CD4-positive, alpha-beta memory T cell (primary cell): ENCODE measurements at places on chromosomes 2 and 18.

- no peak for DNase-seq
These were observed 43.2 kb downstream of the FOSL2 start for GRCh38 chr2:28435814-28436351.

DNA sequence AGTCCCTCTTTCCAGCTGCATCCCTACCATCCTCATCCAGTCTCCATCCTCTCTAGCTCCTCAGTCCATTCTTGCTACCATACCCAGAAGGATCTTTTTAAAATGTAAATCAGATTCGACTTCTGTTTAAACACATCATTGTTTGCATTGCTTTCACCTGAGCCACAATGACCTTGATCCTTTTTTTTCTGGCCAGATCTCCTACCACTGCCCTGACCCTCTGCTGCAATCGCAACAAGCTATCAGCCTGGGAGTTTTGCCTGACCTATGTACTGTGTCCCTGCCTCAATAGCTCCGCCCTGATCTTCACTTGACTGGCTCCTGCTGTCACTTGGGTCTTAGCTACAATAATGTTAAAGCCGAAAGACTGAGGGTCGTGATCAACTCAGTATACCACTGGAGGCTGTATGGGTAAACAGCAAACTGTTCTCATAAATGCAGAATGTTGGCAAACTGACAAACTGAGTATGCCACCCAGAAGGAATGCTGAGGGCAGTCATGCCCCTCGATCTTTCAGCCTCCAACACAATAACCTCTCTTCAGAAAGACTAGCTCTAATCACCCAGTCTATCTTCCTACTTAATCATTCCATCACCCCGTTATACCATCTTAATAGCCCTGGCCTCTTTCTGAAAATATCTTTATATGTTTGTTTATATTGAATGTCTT lies 2.6 kb upstream of the RBM43 start:
- DNase-seq: no peak

GRCh38 chr18:57212678-57213077 lies 65.8 kb downstream of the BOD1L2 start:
- no peak for DNase-seq

GRCh38 chr18:27527856-27528255 lies 342.7 kb upstream of the CHST9 start:
- no peak for DNase-seq

- DNase-seq: no peak
These were observed 1.6 kb upstream of the RHOB start for GRCh38 chr2:20444993-20445910.

DNA sequence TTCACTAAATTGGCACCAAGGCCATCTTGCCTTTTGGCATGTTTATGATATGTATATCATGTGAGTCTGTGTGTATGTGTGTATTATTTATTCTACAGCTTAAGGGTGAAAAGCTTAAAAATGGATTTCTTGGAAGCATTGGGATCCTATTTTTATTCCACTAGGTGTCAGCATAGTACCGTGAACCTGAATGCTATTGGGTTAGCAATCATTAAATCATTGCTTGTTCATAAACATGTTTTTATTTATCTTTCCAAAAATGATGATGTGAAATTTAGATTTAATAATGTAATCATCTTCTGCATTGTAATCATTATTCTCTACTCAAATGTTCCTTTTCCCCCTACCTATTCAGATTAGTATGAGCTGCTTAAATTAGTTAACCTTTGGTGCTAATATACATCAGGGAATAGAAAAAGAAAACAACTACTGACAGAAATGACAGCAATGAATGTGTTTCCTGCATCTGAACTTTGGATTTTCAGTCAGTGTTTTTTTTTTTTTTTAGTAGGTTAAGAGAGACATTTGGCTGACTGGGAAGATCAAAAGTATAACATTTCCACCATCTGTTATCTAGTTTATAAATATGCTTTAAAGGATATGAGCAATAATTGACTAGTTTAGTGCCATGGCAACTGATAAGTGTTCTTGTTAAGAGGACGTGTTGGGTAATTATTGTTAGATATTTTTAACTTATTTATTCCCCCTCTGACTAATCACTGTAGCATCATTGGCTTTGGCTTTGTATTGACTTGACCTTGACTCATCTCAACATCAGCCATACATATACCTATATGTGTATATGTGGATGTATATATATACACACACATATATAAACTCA lies 14.1 kb upstream of the ZSWIM2 start:
- no peak for DNase-seq

DNA sequence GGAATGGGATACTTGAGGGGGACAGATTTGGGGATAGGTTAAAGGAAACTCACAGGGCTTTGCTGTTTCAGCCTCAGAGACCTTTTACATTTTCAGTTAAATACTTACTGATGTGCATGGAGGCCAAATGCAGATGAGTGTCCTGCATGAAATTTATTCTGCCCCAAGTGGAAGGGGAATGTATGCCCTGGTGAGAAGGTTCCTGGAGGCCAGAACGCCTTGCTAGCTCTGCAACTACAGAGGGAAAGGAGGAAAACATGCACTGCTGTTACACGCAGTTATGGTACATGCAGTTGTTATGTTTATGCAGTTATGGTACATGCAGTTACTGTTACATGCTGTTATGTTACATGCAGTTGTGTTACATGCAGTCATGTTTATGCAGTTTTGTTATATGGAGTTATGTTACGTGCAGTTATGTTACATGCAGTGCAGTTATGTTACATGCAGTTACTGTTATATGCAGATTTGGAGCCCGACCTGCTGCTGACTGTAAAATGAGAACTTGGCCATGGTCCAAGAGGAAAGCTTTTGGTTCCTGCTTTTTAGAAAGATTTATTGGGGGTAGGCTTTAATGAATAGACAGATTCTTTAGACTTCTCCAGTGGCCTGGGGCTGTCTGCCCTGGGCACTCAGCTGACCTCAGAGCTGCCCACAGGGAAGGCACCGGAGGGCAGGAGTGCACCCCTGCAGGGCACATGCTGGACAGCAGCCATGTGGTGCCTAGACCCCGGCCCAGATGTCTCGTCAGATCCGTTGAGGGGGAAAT lies 84.1 kb downstream of the LDLRAD4 start:
- DNase-seq: no peak

DNA sequence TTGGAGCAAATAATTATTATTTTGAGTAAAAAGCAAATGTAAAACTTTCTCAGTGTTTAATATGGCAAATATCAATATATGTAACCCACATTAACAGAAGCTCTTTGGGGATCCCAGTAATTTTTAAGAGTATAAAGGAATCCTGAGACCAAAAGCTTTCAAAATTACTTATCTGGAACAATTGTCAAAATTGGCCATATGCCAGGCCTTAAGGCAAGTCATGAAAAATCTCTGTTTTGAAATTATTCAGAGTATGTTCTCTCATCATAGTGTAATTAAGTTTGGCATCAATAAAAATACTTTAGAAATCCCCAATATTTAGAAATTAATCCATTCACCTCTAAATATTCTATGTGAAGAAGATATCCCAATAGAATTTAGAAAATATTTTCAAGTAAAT lies 225.3 kb upstream of the ARL4C start:
- DNase-seq: no peak

GRCh38 chr2:20074901-20075300 lies 23.5 kb upstream of the LAPTM4A start:
- DNase-seq: no peak

- DNase-seq: no peak
These were observed 26.4 kb downstream of the TMEM131 start for GRCh38 chr2:97969081-97970067.

DNA sequence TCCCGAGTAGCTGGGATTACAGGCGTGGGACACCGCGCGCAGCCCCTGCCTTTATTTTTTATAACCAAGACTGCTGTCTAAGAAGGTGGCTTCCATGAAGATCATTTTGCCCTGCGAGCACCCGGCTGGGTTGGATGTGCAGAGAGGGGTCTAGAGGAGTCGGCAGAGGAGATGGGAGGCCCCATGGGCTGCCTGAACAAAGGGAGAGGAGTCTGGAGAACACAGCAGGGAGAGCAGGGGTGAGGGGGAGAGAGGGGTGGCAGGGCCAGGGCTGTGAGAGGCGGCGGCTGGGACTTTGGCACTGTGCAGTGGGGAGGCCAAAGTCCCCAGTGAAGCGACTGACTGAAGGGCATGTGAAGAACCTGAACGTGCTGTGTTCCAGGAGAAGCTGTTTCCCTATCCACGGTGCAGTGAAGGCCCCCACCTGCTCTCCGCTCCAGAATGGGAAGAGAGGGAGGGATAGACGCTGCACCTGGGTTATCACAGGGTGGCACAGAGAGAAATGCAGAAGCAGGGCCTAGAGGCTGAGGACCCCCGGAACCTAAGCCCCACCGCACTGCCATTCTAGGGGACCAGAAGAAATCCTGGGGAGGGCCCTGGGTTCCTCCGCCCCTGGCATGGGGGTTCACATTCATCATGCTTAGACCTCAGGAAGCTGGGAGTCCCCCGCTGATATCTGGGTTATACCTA lies 24.8 kb upstream of the FOSL2 start:
- no peak for DNase-seq

DNA sequence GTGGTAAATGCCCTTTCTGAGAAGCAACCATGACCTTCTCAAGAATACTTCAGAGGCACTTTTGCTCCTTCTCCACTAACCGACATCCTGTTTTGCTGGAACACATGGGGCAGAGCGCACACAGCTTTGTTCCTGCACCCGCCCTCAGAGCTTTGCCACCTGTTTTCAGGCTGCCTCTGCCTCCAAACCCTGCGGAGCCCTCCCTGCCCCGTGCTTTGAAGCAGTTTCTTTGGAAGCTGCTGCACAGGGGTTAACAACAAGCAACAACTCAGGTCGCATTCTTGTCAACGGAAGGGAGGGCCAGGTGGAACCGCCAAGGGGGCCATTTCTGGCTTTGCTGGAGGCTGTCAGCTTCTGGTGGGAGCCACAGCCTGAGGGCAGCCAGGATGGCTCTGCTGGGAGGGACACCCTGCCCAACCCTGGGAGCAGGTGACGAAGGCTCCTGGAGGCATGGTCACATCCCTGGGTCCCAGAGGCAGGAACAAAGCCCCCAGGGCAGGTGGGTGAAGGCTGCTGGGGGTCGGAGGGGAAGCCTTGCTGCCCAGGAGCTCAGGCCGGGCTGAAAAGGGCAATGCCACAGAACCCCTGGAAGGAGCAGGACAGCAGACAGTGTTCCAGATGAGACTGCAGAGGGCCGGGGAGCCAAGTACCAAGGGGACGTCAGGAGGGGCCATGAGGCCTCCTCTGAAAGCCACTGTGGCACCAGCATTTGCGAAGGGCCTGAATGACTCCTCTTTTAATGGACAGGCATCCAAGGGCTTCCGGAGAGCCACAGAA lies 46.8 kb downstream of the MRPS5 start:
- DNase-seq: peak; percentile 76

GRCh38 chr2:14422426-14422825 lies 210.1 kb upstream of the LRATD1 start:
- DNase-seq: no peak

GRCh38 chr18:58078889-58079573 lies 35.0 kb downstream of the NEDD4L start:
- no peak for DNase-seq

- DNase-seq: no peak
These were observed 74.6 kb downstream of the AFF3 start for GRCh38 chr2:100067784-100068183.

DNA sequence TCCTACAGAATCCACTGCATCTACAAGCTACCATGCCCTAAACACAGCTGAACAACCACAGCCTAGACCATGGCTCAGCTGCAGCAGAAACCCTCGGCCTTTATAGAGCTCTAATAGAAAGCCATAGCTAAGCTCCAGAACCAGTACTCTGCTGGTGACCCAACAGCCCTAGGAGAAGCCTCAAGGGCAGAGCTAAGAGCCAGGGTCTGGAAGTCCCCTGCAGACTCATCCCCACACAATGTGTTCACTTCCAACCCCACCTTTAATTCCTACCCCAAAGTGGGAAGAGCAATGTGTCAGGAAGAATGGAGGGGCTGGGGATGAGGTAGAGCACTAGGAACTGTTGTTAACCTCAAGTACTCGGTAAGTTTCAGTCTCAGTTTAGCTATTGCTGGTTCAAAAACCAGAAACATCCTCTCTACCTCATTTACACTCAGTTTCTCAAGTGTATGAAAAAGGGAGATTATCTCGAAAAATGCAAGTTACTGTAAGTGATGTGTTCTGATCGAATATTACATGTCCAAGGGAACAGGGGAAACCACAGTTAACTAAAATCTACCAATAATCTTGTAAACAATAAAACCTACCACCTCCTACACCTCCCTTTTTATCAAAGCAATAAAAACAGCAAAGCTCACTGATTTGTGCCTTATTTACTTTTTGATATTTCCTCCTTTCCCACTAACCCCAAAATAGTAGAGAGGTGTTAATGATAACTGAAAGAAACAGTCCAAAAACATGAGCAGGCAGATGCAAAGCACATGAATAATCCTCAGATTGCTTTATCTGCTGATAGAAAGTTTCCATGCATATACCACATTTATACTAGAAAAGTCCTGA lies 36.2 kb downstream of the THADA start:
- no peak for DNase-seq

DNA sequence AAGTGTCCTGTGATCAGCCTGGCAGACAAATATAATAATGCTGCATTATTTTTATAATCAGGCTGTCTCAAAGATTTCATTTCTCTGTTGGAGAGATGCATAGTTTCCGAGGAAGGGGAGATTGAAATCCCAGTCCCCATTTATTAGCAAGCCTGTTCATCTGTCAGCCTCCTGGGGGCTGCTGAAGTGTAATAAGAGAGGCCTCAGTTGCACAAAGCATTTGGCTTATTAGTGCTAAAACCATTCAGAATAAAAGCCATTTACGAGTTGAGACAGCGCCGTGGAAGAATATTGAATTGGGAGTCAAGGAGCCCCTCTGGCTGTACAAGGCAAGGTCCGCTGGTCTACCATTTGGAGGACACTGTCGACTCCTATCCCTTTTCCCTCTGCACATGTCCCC lies 6.1 kb downstream of the GPR39 start:
- DNase-seq: no peak

- no peak for DNase-seq
These were observed 246.2 kb downstream of the NEDD4L start for GRCh38 chr18:58290116-58290695.

- no peak for DNase-seq
These were observed 47.6 kb downstream of the CPO start for GRCh38 chr2:206986943-206987342.

DNA sequence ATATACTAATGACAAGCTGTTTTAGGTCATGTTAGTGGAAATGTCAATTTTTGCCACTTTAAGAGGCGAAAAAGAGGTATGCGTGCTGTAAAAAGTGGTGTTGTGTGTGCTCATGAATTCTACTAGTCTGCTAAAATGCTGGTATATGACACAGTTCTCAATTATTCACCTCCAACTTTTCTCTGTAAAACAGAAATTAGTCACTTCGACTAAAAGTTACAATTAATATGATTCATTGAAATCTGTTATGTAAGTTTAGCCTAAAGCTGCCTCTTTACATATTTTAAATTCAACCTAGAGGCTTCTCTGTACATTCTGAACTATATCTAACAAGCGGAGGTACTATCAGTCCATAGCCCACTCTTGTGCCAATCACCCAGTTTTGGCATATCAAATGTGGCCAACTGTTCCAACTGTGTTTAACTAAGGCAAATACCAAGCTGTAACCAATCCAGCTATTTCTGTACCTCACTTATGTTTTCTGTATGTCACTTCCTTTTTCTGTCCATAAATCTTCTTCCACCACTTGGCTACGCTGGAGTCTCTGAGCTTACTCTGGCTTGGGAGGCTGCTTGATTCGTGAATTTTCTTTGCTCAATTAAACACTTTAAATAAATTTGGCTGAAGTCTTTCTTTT lies 20.8 kb downstream of the BAZ2B start:
- DNase-seq: no peak
